ENCODE measurements at places on chromosomes 4 and X. TPM values are rescaled to one million over a fixed set of nuclear protein-coding genes. Genes with fewer than 3 reads are reported as not detected.

The SCD5 gene
- total RNA-seq, result 1.9 TPM

GRCh38 chr4:82515705-82516104 lies 46.1 kb downstream of the TMEM150C start:
- no peak for DNase-seq

- no peak for DNase-seq
Measured at GRCh38 chr4:70721747-70722146, at the start of gene RUFY3. RUFY3 (plus strand) TSS chr4:70721964; CDS start chr4:70722574, 610 bp downstream.

- DNase-seq, result no peak
Measured at GRCh38 chr4:181312066-181312465, 931.1 kb upstream of the TENM3 start.

GRCh38 chr4:139312552-139313332 lies 10.5 kb upstream of the NDUFC1 start:
- no peak for DNase-seq

DNA sequence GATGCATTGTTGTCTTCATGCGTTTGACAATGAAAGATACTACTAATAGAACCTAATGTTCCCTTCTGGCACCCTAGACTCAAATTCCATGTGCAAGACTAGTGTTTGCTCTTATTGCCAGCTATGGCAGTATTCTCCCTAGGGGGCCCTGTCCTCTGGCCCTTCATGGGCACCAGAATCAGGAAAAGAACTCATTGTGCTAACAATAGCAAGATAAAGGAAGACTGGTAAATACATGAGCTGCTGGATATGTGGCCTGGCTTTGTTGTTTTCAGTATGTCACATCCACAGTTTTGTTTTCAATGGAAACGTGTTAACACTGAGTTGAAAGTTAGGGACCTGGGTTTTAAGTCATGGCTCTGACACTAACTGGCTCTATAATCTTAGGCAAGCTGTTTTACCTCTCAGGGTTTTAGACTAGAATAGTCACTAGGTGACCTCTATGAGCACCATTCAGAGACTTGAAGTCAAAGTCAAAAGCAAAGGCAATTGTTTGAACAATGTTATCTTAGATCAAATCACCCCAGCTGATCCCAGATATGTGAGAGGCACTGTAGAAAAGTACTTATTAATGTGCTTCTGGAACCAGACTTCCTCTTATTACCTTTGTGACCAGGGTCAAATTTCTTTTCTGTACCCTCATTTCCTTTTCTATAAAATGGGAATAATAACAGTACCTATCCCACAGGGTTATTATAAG lies 253.7 kb upstream of the DIAPH2 start:
- no peak for DNase-seq

- no peak for DNase-seq
Measured at GRCh38 chr4:165537028-165537648, 158.3 kb downstream of the CPE start.

The GNRHR gene
- not detected for total RNA-seq

The TCEANC gene
- total RNA-seq, result 2.6 TPM

The PJA1 gene
- 9.0 TPM for total RNA-seq

The REPS2 gene
- not detected for total RNA-seq

The OTC gene
- not detected for total RNA-seq

DNA sequence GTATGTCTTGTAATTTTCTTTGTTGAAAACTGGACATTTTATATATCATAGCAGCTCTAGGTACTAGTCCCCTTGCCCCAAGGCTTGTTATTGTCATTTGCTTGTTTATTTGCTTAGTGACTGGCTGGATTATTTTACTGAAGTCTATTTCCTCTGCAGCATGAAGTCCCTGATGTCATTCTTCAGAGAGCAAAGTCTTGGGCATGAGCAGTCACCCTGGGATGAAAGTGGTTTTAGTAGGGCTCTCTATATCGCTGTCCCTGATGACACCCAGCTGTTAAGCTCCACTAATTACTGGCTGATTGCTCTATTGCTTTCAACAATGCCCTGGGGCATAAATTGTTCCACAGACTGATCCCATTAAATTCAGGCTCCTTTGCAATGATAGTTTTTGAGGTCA lies 113.5 kb upstream of the USP9X start:
- no peak for DNase-seq

GRCh38 chr4:99868126-99868596 lies 26.1 kb downstream of the LAMTOR3 start:
- no peak for DNase-seq

The CETN2 gene
- total RNA-seq, result 9.4 TPM

DNA sequence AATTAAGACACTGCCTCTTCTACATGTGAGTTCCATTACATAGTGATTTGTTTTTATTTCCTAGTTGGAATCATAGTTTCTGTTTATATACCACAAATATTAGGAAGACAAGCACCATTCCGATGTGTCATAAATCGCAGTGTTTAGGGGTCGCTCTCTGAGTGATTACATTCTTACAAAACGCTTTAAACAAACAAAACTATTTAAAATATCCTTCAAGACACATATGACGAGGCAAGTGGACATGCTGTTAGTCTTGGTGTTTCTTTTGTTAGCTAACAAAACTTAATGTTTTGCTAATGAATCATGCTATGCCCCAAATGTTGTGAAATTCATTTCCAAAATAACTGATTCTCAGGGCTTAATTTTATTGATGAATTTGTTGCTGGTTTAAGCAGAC lies 1219.3 kb upstream of the PRKX start:
- no peak for DNase-seq

GRCh38 chrX:136662104-136662503 lies 14.1 kb downstream of the CD40LG start:
- no peak for DNase-seq

The RADX gene
- 12.0 TPM for total RNA-seq

- DNase-seq, result no peak
Measured at GRCh38 chr4:67604749-67605148, 46.2 kb downstream of the STAP1 start.

GRCh38 chr4:28883211-28883610 lies 1837.0 kb upstream of the PCDH7 start:
- no peak for DNase-seq

Data from activated naive CD4-positive, alpha-beta T cell treated with anti-CD3 and anti-CD28 coated beads, Interleukin-2, amount 50 U/mL, for 72 hours (primary cell).